ENCODE measurements at places on chromosomes 12 and 14. TPM values are rescaled to one million over a fixed set of nuclear protein-coding genes. Genes with fewer than 3 reads are reported as not detected.

The CLECL1 gene
- 2.2 TPM for total RNA-seq

- H3K4me1 ChIP-seq = no peaks in the 10 kb centered on the region
- no peaks in the 10 kb centered on the region for H3K36me3 ChIP-seq
- no peak for DNase-seq
- no peak overlapping the region for H3K27ac ChIP-seq
- no peaks in the 10 kb centered on the region for H3K27me3 ChIP-seq
These were observed 99.8 kb upstream of the SEL1L start for GRCh38 chr14:81633496-81633895.

The JPH4 gene
- total RNA-seq = not detected

DNA sequence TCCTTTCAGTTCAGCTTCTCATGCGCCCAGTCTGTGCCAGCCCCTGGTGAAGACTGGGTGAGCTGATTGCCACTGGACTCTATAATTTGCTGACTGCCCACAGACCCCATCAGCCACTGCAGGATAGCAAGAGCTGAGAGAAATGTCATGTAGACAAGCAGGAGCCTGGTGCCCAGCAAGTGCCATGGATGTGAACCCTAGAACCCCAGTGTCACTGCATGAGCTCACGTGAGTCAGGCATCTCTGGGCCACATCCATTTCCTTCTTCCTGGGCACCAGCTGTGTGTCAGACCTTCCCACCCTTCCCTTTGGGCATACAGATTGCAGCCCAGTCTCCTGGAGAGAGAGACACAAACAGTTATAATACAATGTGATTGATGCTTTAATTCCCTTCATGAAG lies 73.8 kb downstream of the NTF3 start:
- no peak overlapping the region for H3K27ac ChIP-seq
- H3K4me1 ChIP-seq = no peaks in the 10 kb centered on the region
- peaks cover 10% of the 10 kb centered on the region for H3K27me3 ChIP-seq
- no peak for DNase-seq

DNA sequence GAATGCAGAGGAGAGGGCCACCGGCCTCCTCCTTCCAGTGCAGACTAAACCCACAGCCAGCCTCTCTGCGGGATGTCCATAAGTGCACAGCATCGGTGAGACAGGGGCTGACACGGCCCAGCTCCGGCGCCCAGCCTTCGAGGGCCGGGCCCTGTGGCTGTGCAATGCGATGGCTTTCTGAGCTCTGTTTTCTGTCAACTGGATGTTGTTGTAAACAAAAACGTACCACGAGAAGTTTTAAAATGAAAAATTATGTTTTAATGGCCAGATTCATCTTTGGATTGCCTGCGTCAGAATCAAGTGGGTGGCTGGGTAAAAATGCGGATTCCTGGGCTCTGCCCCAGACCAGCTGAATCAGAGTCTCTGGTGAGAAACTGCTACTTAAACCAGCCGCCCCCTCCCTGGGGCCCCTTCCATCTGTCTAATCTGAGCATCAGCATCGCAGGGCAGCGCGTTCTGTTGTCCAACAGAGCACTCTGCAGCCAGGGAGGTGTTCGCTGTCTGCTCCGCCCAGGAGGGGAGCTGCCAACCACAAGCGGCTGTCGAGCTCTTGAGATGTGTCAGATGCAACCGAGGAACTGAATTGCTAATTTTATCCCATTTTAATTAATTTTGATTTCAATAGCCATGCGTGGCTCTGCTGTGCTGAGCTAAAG lies 133.4 kb downstream of the RFLNA start:
- H3K27ac ChIP-seq = no peak overlapping the region
- no peak for DNase-seq
- no peak overlapping the region for H3K4me3 ChIP-seq
- H3K36me3 ChIP-seq = peaks cover 62% of the 10 kb centered on the region

DNA sequence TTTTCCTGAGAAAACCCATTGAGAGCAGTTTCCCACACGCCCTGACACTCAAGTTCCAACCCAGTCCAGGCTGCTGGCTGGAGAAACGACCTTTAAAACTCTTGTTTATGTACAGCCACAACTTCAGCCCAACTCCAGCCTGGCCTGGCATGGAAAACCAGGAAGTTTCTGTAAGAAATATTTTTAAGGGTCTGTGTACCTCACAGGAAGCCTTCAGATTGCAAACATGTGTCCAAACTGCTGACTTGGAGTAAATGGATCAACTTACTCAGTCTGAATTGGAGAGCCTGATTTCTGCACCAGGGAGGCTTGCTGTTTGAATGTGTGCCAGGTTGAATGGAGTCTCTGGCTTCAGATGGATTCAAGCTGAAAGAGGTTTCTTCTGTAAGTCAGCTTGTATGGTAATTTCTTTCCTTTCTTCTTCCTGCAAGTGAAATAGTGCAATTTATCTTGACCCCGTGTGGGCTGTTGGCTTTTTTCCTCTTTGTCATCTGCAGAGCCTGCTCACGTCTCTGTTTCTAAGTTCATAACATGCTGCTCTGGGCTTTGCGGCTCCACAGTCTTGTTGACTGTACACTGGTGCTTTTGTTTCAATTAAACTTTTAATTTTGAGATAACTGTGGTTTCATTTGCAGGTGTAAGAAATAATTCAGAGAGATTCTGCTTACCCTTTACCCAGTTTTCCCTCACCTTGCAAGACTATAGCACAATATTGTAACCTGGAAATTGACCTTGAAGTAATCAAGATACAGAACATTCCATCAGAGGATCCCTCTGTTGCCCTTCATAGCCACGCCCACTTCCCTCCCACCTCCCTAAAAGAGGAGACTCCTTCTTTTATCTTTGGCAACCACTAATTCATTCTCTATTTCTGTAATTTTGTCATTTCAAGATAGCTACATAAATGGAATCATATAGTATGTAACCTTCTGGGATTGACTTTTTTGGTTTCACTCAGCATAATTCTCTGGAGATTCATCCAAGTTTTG lies 109.7 kb upstream of the PRMT8 start:
- no peak for DNase-seq
- H3K36me3 ChIP-seq = no peaks in the 10 kb centered on the region
- no peak overlapping the region for H3K4me3 ChIP-seq
- no peaks in the 10 kb centered on the region for H3K27me3 ChIP-seq

The SLC17A8 gene
- total RNA-seq = not detected

The AICDA gene
- total RNA-seq = 0.35 TPM

- no peaks in the 10 kb centered on the region for H3K36me3 ChIP-seq
- no peak for DNase-seq
These were observed 47.6 kb downstream of the CRACR2A start for GRCh38 chr12:3705354-3705675.

GRCh38 chr14:45066667-45067066 lies 17.2 kb upstream of the PRPF39 start:
- H3K4me1 ChIP-seq = no peaks in the 10 kb centered on the region
- H3K36me3 ChIP-seq = no peaks in the 10 kb centered on the region
- no peaks in the 10 kb centered on the region for H3K27me3 ChIP-seq
- no peak overlapping the region for H3K4me3 ChIP-seq

The MYBPC1 gene
- not detected for total RNA-seq
